ENCODE measurements at places on chromosomes 12 and 14.

GRCh38 chr12:102728506-102729242 lies 188.4 kb downstream of the PAH start:
- DNase-seq: no peak

GRCh38 chr12:130770413-130771028 lies 54.4 kb upstream of the RIMBP2 start:
- no peak for DNase-seq

GRCh38 chr12:75959506-75959905 lies 72.1 kb downstream of the PHLDA1 start:
- DNase-seq: no peak

DNA sequence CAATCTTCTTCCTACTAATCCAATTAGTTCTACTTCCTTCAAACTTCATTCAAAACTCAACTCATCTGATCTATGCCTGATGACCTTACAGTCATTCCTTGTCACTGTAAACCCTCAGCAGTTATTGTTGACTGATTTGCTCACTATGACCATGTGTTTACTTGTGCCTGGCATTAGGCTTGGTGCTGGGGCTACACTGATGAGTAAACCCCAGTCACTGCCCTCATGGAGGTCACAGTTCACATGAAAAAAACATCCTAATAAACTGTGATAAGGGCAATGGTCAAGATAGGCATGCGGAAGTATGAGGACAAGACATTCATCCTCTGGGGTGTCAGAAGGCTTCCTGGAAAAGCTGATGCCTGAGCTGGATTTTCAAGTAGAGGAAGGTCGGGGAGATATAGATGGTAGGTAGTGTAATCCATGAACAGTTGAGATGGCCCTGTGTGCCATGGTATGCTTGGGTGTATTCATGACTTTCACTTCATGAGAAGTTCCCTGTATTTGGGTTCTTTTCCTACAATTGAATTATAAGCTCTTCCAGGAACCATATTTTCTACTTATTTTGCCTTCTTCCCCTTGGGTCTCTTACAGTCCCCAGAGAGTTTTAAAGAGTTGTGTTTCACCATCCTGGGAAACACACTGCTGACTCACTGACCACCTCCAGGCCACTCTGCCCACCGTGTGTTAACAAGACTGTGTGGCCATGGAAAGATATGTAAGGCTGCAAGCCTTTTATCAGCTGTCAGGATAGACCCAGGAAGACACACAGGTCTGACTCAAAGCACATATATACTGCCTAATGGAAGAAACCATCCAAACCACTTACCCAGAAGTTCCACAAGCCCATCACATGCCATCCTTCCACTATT lies 38.7 kb upstream of the DUSP6 start:
- DNase-seq: no peak

GRCh38 chr14:22929961-22930364 lies 787 bp upstream of the PRMT5 start:
- DNase-seq: no peak

DNA sequence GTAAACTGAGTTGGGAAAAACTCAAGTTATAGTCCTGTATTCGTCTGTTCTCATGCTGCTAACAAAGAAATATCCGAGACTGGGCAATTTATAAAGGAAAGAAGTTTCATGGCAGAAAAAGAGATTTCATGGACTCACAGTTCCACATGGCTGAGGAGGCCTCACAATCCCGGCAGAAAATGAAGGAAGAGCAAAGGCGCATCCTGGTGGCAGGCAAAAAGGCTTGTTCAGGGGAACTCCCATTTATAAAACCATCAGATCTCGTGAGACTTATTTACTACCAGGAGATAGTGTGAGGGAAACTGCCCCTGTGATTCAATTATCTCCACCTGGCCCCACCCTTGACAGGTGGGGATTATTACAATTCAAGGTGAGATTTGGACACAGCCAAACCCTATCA lies 292.6 kb upstream of the SYT1 start:
- no peak for DNase-seq

DNA sequence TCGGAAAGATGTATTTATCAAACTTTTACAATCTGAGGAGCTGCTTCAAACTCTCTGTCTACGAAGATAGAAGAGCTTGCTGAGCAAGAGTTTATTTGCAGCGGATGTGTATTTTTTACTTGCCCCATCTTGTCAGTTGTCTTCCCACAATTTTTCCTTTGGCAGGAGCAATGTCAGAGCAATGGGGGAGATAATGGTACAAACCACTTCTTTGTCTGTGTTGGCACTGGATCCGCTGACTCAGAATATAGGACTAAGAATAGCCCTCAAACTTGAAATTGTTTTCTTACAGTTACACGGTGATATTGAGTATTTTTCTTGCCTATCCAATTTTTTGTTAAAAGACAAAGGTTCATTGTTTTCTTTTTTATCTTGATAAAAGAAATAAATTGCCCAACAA lies 27.6 kb downstream of the HELB start:
- DNase-seq: no peak

GRCh38 chr12:97595936-97596335 lies 133.3 kb downstream of the RMST start:
- DNase-seq: no peak

- DNase-seq: no peak
Measured at GRCh38 chr12:52350021-52350620, 17.2 kb downstream of the KRT85 start.
